Stimulated activated CD8-positive, alpha-beta memory T cell treated with anti-CD3 and anti-CD28 coated beads, Interleukin-12 subunit alpha, Interleukin-12 subunit beta, amount 100 ng/mL, for 1 hour (primary cell): ENCODE measurements at places on chromosomes 11 and 22.

GRCh38 chr22:49738006-49738405, 89.7 kb downstream of the BRD1 start:
- no peak for DNase-seq

- DNase-seq = peak; percentile 33
Observed at GRCh38 chr11:45964911-45965389, 42.5 kb downstream of the LARGE2 start.

DNA sequence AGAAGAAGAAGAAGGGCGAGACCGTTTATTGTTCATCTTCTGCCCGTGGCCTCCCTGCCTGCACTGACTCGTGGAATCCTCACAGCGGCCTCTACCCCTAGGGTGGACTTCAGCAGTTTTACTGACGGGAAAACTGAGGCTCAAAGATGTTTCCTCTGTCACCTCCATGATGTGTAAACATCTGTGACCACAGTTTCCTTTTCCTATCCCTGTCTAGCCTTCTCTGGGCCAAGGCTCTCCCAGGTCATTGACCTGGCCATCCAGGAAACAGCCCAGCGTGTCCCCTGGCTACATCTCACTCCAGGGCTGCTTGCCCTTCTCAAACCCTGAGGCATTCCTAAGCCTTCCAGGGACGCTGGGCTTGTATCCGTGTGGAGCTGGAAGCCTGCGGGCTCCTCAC, 49.0 kb upstream of the GCAT start:
- no peak for DNase-seq

DNA sequence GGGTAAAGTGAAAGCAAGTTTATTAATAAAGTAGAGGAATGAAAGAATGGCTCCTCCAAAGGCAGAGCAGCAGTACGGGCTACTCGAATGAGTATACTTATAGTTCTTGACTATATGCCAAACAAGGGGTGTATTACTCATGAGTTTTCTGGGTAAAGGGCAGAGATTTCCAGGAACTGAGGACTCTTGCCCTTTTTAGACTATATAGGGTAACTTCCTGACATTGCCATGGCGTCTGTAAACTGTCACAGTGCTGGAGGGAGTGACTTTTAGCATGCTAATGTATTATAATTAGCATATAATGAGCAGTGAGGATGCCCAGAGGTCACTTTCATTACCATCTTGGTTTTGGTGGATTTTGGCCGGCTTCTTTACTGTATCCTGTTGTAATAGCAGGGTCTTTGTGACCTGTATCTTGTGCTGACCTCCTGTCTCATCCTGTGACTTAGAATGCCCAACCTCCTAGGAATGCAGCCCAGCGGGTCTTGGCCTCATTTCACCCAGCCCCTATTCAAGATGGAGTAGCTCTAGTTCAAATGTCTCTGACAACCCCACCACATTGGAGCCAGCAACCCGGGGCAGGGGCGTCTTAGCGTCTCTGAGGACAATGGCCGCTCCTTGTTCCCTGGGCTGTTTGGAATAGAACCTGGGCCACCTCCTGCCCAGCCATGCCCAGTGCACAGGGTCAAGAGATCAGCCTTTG, 34.9 kb upstream of the CD82 start:
- DNase-seq = no peak

DNA sequence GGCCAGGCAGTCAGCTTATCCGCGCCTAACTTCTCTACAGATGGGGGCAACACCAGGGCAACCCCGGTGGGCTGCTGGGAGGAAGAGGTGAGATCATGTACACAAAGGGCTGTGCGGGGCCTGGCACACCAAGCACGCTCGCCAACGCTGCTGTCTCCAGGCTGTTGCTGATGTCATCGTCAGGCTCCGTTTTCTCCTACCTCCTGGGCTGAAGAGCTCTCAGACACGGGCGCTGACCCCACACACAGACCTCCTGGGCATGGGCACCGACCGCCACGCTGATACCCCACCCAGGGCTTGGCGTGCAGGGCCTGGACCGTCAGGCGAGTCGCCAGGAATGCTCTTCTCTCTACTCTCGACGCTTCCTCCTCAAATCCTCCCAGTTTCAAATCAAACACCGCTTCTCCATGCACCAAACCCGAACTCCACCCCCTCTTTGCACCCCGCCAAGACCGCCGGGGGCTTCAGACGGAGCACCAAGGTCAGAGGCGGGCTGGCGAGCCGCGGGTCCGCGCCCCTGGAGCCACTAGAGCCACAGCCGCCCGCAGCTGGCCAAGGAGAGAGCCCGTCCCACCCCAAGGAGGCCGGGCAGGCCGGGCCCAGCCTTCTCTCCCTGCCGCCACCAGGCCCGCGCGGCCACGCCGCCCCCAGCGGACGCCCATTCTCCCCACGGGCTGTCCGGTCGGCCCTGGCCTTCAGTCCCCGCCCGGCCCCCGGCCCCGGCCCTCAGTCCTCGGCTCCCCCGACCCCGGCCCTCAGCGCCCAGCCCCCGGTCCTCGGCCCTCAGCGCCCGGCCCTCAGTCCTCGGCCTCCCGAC, 772 bp downstream of the SBF1 start:
- no peak for DNase-seq

DNA sequence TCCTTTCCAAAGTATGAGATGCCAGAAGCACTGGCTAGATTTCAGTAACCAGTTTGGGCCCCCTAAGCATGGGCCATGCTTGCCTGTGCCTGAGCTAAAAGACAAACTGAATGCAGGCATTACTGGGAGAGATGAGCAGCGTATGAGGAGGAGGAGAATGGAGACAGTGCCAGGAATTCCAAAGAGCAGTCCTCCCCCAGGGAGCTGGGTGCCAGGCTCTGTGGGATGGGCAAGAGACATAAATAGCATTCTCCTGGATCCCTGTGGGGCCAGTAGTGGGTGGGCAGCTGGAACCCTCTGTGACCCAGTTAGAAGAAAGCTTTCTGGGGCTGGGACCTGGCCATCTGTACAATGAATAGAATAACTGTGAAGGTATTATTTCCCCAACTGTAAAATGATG, 235.6 kb downstream of the KCNA4 start:
- no peak for DNase-seq

GRCh38 chr22:20254975-20255946, 12.9 kb downstream of the RTN4R start:
- DNase-seq = no peak

- no peak for DNase-seq
Observed at GRCh38 chr11:60396382-60396781, at the start of gene MS4A14. MS4A14 (plus strand) TSS chr11:60396459; CDS start chr11:60396579, 120 bp downstream.

DNA sequence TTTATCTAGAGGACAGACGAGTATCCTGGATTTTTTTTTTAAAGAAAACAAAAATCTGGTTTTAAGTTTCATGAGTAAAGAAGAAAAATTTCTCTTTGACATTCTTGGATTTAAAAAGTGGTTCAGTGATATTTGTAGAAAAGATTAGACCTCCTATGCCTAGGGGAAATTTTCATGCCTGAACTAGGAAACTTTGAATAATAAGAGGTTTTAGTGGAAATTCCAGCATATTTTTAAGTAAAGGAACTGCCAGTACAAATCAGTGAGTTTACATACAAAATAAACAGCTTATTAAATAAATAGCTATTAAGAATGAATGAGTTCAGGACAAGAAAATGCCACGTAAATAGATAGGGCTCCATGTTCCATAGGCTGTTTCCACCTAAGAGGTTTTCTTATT, 17.5 kb downstream of the JAM3 start:
- DNase-seq = no peak

GRCh38 chr11:73147771-73148681, 5.9 kb upstream of the FCHSD2 start:
- DNase-seq = no peak
